Amniotic epithelial cell (primary cell): ENCODE measurements at places on chromosomes 1 and 21.

DNA sequence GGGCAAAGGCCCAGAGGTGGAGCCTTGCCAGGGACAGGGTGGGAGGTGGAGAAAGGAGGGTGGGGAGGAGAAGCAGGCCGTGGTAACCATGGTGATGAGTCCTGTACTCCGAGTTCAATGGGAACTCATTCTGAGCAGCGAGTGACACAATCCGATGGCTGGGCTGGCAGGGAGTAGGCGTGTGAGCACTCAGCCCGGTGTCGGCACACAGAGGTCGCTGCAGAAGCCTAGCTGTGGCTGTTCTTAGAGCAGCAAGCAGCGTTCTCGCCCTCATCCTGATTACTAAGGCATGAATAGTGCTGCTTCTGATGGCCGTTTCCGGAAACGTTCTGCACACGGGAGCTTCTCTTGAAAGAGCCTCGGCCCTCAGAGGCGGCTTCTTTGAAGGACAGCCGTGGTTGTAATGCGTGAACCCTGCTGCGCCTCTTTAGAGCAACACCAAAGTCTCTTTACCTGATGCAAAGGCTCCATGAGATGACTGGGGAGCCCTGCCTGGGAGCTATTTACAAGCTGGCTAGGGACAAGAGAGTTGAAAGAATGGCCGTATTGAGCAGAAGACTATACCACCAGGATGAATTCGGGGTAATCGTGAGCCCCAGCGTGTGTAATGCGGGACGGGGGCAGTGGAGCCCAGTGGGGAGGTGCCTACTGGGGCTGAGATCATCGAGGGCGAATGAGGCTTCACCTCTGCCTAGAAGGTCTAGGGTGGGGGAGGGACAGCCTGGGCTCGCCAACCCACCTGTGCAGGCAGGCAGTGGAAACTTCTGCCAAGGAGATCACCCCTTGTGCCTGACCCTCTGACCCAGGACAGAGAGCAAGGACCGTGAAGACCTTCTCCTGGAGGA lies 72.8 kb upstream of the PAX7 start:
- DNase-seq: no peak

GRCh38 chr21:32499249-32500055 lies 85.9 kb downstream of the TCP10L start:
- peak; percentile 62 for DNase-seq

GRCh38 chr1:44631333-44631646 lies 43.0 kb downstream of the TMEM53 start:
- no peak for DNase-seq

DNA sequence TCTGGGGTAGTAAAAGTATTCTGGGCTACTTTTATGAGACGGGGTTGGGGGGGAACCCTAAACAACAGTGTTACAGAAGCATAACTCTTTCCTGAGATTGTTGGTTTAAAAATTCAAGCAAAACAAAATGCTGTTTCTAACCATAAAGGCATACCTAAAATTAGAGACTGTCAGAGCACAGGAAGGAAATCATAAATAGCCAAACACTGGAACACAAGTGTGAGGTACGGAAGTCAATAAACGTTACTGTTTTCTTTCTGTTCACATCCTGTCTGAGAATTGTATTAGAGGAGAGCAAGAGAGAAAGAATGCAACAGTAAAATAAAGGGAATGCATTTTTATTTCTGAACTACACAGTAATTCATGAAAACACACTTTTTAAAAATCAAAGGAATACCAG lies 42.8 kb upstream of the IL12RB2 start:
- no peak for DNase-seq

DNA sequence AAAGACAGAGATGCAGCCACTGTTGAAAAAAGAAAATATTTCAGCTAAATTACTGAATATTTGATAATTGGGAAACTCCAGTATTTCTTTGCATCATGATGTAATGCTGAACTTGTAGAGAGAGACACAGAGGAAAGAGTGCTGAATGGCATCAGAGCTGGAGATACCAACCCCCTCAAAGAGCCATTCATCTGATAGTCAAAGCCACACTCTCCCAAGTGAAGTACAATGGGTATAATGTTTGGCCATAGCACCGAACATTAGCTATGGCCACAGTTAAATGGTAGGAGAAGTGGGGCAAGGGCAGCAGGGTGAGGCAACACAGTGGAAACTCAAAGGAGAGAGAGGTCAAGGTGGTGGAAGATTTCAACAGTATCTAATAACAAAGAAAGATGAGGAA lies 107.5 kb upstream of the TNFSF4 start:
- DNase-seq: no peak

DNA sequence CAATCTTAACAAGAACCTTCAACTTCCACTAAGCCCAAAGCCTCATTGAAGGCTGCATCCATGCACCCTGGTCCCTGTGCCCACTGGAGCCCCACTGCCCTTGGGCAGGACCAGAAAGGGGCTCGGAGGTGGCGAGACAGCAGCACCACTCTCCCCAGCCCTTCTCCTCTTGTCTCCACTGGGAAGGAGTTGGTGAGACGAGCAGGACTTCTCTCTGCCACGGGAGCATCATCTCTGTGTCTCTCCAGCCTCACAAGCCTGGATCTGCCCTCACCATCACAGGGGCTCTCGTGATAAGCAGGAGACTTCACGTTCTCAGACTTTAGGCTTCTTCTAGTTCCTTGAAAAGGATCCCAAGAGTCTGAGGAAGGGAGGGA lies 7.2 kb upstream of the ETV3L start:
- DNase-seq: no peak

DNA sequence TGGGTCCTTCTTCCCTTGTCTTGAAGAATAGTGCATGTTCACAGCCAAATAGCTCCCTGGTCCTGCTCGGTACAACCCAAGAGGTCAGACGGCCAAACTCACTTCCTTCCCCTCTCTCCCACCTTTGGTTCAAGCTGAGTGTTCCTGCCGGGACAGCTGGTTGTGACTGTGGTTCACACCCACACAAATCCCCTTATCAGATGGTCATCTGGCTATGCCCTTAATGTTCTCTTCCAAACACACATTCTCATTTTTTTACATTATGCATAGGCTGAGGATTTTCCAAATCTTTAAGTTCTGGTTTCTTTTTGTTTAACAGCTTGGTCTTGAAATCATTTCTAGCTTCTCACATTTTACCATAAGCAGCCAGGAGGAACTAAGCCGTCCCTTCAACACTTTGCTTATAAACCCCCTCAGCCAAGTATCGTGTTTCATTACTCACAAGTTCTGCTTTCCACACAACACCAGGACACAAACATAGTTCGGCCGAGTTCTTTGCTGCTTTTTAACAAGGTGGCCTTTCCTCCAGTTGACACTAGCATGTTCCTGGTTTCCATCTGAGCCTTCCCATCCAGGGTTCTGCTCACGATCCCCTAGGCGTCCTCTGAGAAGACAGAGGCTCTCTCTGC lies 19.7 kb upstream of the TSPEAR start:
- DNase-seq: no peak

- no peak for DNase-seq
Measured at GRCh38 chr1:109802136-109802900, 38.6 kb upstream of the EPS8L3 start.

GRCh38 chr1:178954325-178954690 lies 71.4 kb upstream of the FAM20B start:
- DNase-seq: no peak

DNA sequence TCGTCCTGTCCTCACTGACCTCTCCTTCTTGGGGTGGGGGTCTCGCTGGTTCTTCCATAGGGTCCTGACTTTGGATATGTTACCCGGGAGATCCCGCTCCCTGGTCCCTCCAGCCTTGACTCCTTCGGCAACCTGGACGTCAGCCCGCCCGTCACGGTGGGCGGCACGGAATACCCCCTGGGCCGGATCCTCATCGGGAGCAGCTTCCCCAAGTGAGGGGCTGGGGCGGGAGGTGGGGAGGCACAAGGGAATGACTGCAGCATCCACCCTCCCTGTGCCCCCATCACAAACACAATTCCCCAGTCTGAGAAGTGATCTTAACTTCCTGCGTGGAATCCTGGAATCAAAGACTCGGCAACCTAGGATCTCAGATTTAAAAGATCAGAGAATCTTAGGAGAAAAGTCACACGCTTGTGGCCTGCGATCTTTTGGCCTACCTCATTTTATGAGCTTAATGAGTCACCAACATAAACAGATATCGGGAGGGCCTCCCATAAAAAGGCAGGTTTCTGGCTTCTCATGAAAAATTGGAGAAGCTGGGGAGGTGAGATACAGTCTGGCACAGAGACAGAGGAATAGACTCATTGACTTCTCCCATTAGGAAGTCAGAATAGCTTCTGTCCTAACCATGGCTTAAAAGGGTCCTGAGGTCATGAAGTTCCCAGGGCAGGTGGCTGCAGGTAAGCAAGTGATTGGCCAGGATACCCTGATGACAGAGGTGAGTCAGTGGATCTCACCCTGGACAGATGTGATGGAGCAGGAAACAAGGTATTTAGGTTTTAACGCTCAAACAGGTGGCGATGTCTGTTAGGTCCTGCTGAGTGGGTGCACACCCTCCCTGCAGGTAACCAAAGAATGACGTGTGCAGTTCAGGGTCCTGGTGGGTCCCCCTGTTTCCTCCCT lies 15.9 kb upstream of the PADI3 start:
- peak; percentile 82 for DNase-seq

GRCh38 chr1:4825800-4826450 lies 171.5 kb downstream of the AJAP1 start:
- no peak for DNase-seq

- no peak for DNase-seq
Measured at GRCh38 chr1:214050513-214051401, 63.0 kb downstream of the PROX1 start.

GRCh38 chr1:32892368-32893197 lies 6.3 kb downstream of the HPCA start:
- DNase-seq: peak; percentile 11

DNA sequence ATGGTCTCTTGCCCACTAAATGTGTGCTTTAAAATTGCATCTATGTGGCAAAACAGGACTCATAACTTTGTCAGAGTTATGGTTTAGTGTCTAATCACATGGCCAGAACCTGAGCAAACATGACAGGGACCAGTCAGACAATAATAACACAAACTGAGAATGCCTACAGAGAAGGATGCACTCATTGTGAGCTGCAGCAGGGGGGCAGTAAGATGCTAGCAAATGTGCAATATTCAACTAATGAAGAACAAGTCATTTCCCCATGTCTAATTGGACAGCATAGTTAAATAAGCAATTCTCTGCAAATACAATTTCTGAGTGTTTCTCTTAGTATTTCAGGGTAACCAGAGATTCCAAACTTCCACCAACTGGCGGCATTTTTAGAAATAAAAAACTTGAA lies 30.8 kb downstream of the SPAG17 start:
- DNase-seq: no peak

GRCh38 chr1:76366726-76367125 lies 292.2 kb downstream of the ST6GALNAC3 start:
- no peak for DNase-seq

GRCh38 chr1:4019606-4020331 lies 119.7 kb upstream of the C1orf174 start:
- DNase-seq: no peak
